NCI-H1092 (cell line): ENCODE measurements at places on chromosomes 3 and 15.

- DNase-seq, result no peak
These were observed 32.3 kb upstream of the TMCO5A start for GRCh38 chr15:37902126-37902525.

DNA sequence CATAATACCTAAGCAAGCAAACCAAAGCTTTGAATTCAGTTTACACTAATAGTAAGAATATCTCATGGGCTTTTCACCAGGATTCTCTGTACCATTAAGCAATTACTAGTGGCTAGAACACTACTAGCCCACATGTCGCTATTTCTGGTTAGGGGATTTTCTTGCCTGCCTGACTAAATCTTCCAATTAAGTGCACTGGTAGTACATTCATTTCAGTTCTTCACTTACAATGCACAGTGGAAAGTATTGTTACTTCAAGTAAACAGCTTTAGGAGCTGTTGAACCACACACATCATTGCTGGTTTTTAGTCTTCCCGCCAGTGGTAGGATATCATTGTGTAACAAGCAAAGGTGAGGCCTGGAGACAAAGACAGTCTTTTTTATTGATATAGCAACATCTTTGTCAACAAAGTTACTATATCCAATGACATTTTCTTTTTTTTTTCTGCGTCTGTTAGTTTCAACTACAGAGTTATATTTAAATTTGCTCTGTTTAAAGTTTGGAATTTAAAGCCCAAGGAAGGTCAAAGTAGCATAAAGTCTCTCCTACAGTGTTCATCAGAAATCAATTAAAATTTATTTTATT lies 826.8 kb upstream of the NR2F2 start:
- DNase-seq, result no peak

DNA sequence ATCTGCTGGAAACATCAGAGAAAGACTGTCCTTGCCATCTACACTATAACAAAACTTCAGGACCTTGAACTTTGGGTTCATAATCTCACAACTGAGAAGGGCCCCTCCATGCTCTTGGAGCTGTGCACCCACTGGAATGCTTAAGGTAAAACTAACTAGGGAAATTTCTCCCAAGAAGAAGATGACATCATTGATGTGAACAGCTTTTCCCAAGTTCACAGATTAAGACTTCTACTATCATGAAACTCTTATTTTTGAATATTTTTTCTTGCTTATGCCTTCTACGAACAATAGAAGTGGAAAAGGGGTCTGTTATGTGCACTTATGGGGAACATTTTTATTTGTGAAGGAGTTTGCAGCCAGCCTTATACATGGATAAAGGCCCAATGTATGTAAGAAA lies 5.0 kb downstream of the CYP11A1 start:
- DNase-seq, result no peak

- no peak for DNase-seq
These were observed 25.2 kb upstream of the CCDC39 start for GRCh38 chr3:180704532-180704931.
